Parietal lobe (tissue), 2 donors: ENCODE measurements at places on chromosomes 4 and X. TPM values are rescaled to one million over a fixed set of nuclear protein-coding genes. Genes with fewer than 3 reads are reported as not detected.

The CT47B1 gene
- total RNA-seq = not detected

The CSAG1 gene
- total RNA-seq = not detected

The SPON2 gene
- 4.7 TPM for total RNA-seq

The HSFX1 gene
- total RNA-seq = 4.4 TPM

The HELT gene
- total RNA-seq = 1.6 TPM

The GPR173 gene
- 36.0 TPM for total RNA-seq

The ACE2 gene
- not detected for total RNA-seq

The WDFY3 gene
- total RNA-seq = 355 TPM

The PARM1 gene
- 7.5 TPM for total RNA-seq

The CENPVL3 gene
- 1.3 TPM for total RNA-seq

The PSAPL1 gene
- total RNA-seq = not detected

The UGT8 gene
- total RNA-seq = 5.9 TPM

The ABCG2 gene
- 15.0 TPM for total RNA-seq

The DUX4 gene
- total RNA-seq = not detected

The GAR1 gene
- total RNA-seq = 6.3 TPM

The MAGED4B gene
- 81.7 TPM for total RNA-seq

The TRAM1L1 gene
- 21.6 TPM for total RNA-seq

The NCAPG gene
- total RNA-seq = 13.8 TPM

The ZCCHC4 gene
- 23.8 TPM for total RNA-seq

The FAAH2 gene
- 9.4 TPM for total RNA-seq

The AMMECR1 gene
- 8.8 TPM for total RNA-seq

The POU3F4 gene
- total RNA-seq = 18.8 TPM

The GLRA2 gene
- total RNA-seq = 86.1 TPM

The ASB9 gene
- 1.6 TPM for total RNA-seq

The LONRF3 gene
- 2.5 TPM for total RNA-seq

The GPM6B gene
- 362 TPM for total RNA-seq
